Activated T-cell treated with anti-CD3 and anti-CD28 coated beads, Interleukin-2, amount 50 U/mL, for 72 hours (primary cell): ENCODE measurements at places on chromosomes 5 and 9.

DNA sequence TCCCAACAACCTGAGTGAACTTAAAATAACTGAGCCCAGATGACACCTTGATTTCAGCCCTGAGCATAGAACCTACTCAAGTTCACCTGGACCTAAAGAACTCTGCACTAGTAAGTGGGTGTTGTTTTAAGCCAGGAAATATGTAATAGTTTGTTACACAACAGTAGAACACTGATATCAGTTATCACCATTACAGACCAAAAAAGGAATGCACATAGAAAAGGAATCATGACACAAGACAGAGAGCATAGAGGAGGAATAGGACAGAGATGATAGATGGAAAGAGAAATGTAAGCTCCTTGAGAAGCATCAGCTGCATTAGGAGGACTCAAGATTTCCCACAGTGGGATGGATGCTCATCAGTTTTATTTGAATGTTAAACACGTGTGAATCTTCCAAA, 1096.9 kb upstream of the SEMA6A start:
- DNase-seq: no peak

DNA sequence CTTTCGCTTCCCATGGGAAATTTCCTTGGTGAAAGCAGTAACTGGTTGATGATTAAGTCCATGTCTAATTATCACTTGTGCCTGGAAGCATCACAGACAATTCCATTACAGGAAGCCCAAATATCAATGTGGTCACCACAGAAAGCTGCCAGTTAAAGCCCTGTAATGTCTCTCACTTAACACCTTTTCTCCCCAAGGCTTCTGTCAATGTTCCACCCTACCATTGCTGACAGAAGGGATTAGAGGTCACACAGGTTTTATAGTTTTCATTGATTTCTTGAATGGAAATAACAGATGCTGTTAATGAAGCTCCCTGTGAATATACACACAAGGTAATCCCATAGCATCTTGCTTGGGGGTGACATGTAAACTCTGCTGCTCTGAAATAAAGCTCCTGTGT, 279.2 kb downstream of the COX7C start:
- no peak for DNase-seq

- no peak for DNase-seq
These were observed 35.9 kb downstream of the ANXA6 start for GRCh38 chr5:151121665-151122064.

DNA sequence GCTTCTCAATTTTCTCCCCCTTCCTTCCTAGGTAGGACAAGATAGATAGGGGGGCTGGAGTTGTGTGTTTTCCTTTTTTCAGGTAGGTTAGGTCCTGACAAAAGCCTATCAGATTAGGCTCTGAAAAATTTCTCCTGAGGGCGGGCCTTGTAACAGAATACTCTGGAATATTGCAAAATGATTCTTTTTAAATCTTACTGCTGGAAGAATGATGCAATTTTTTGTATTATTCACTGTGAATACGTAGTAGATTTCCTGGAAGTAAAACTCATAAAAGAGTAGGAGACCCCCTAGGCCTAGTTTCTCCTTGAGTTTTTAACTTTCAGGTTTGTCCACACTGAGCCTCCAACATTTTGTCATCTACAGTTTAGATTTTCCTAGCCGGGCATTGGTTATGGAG, 1701.8 kb downstream of the EFNA5 start:
- DNase-seq: no peak

- no peak for DNase-seq
These were observed 10.1 kb downstream of the EDIL3 start for GRCh38 chr5:84374568-84374967.

GRCh38 chr9:35114840-35115628, 628 bp downstream of the ATOSB start:
- DNase-seq: peak; percentile 59

DNA sequence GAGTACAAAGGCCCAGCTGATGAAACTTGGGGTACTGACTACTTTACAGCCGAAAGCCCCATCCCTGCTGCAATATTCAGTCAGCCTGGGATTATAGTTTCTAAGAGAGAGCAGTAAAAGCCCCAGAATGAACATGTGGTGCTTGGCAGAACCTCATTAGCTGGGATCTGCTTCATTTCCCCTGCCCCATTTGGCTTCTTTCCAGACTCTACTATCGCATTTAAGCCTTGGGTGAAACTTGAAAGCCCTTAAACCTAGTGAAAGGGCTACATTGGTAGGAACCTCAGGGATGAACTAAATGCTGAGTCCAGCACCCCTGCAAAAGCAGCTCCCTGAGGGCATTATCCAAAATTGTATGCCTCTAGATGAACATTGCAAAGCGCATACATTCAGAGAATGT, 631.1 kb downstream of the ACTL7B start:
- no peak for DNase-seq

DNA sequence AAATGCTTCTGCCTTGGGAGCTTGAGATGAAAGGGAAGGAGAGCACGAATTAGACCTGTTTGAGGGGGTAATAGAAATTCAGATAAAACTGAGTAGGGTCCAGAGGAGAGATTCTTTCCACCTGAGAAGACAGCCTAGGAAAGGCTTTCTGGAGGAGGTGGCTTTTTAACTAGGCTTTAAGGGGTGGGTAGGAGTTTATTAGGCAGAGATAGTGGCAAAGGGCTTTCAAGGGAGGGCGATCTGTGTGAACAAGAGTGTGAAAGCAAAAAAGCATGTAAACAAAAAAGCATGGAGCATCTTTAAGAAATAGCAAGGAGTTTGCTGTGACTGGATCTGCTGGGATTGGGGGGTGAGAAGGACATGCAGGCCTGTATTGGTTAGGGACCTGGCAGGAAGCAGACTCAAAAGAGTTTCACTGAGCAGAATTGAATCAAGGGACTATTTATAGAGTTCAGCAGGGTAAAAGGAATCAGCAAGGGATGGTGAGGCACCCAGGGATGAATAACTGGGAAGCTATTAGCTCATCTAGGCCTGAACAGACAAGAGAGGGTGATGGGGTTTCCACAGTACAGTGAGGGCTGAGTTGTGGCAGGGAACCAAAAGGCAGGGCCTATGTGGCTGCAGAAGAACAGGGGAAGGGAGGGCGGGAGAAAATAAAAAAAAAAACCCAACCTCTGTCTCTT, 18.8 kb downstream of the SLC1A1 start:
- DNase-seq: no peak

DNA sequence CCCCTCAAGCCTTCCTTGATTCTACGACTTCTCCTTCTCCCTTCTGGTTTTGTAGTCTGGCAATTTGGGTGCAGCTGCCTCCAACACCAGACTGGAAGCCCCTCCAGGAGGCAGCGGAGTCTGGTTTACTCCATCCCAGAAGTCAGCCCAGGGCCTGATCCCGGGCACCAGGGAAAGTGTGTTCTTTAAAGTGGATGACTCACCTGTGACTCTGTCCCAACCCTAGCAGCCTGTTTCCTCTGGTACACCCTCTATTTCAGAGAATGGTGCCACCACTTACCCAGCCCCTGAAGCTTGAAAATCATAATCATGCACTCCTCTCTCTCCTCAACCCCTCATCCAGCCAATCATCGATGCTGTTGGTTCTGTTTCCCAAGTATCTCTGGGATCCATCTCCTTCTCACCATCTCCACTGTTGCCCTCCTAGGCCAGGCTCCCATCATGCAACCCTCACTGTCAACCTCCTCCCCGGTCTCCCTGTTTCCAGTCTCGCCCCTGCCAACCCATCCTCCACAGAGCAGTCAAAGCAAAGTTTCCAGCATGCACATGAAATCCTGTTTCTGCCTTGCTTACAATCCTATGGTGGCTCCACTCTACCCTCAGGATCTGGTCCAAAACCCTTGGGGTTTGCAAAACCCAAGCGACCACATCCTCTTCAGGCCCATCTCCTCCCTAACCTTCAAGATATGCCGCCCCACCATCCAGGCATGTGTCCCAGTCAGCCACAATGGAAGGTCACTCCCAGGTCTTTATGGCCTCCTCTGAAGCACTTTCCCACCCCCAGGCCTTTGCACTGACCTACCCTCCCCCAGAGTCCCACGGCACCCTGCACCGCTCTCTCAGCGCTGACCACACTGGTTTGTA, 10.5 kb downstream of the LHX6 start:
- DNase-seq: no peak

GRCh38 chr5:80754900-80755299, 100.1 kb upstream of the DHFR start:
- peak; percentile 44 for DNase-seq

- no peak for DNase-seq
These were observed 34.8 kb upstream of the PANK3 start for GRCh38 chr5:168613996-168614395.

DNA sequence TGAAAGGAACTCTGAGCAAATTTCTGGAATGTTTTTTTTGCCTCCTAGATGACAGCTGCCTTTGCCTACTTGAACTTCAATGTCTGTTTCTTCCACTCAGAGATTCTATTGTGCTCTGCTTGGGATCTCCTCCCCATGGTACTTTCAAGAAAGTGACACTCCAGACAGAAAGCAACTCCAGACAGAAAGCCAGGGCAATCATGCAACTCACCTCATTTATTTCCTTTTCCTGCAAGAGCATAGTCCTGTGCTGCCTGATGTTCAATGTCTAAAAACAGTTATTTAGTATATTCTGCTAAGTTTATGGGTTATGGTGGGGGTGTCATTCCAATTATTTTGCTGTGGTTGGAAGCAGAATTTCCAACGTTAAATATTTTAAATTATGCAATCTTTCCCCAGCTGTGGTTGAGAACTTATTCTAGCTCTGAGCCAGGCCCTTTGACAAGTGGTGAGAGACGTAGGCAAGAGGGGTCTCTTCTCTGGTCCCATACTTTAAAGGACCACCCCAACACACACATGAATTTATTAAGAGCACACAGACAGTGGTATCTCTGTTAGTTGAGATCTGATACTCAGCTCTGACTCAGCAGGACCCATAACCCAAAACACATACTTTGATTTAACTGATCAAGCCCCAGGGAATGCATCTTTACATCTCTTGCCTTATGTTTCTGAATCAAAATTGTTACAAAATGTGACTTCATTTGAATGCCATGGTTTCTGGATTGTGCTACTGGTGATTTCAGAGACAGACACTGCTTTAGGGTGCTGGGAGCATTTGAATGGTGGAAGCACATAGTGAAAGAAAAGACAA, 39.5 kb upstream of the MAMDC2 start:
- DNase-seq: no peak

DNA sequence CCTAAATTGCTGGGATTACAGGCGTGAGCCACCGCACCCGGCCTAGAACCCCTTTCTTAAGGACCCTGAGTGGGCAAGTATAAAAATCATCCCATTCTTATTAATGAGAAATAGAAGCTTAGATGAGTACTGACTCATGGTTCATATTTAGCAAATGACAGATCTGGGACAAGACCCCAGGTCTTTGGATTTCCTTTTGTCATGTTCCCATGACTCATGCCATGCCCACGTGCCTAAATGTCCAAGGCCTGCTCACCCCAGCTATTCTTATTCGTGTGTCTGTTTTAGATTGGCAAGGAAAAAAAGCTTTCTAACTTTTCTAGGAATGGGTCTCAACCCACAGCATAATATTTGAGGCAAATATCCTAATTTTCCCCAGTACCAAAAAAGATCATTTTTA, 57.7 kb upstream of the RPS23 start:
- DNase-seq: no peak

DNA sequence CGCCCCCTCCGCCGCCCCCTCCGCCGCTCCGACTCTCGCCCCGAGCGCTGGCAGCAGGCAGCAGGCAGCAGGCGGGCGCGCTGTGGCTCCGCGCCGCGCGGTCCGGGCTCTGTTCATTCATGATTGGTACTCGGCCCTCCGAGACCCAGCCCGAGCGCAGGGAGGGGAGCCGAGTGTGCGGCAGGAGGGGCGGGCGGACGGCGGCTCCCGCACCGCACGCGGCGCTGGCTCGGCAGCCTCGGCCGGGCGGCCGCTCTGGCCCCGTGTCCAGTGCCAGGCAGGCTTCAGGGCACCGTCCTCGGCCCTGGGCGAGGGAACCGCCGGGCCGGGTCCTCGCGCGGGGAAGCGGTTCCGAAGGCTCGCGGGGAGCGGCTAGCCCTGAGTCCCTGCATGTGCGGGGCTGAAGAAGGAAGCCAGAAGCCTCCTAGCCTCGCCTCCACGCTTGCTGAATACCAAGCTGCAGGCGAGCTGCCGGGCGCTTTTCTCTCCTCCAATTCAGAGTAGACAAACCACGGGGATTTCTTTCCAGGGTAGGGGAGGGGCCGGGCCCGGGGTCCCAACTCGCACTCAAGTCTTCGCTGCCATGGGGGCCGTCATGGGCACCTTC, at the start of gene KCNIP1:
TSS of gene KCNIP1 (plus strand) at position 31 of the 607 bp plus-strand sequence.
- DNase-seq: no peak

DNA sequence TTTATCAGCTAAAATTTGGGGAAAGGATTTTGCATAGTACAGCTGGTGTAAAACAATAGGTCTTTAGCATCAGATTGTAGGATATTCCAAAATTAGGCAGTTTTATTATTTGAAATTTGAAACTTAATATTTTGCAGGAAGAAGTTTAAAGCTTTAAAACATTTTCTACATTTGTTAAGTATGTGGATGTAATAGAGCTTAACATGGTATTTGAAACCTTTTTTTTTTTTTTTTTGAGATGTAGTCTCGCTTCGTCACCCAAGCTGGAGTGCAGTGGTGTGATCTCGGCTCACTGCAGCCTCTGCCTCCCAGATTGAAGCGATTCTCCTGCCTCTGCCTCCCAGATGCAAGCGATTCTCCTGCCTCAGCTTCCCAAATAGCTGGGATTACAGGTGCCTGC, 2.9 kb downstream of the DENND4C start:
- no peak for DNase-seq

DNA sequence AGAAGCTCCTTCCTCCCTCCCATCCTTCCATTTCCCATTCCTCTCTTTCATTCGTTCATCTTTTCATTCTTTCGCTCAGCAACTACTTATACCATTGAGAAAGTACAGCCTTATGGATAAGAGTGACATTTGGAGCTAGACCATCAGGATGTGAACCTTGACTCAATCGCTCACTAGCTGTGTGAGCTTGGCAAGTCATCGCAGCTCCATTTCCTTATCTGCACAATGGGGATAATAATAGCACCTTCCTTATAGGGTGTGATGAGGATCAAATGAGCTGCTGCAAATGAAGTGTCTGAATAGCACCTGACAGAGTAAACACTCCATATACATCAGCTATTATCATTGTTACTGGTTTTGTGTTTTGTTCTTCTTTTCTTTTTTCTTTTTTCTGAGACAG, 28.1 kb upstream of the SYNPO start:
- no peak for DNase-seq

DNA sequence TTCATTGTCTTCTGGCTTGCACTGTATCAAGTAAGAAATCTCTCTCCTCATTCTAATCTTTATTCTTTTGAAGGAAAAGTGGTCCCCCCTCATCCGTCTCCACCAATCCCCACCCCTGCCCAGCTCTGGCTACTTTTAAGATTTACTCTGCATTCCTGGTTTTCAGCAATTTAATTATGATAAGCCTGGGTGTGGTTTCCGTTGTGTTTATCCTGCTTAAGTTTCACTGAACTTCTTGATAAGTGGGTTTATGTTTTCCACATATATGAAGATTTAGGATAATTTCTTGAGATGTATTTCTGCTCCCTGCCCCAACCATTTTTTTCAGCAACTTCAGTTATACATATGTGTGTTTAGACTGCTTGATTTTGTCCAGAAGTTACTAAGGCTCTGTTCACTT, 46.5 kb downstream of the PTBP3 start:
- no peak for DNase-seq
